ENCODE measurements at places on chromosomes 2 and 18.
A peak's percentile ranks its signal among the peaks of the same experiment; 100 is the strongest.

- no peak for DNase-seq
Measured at GRCh38 chr2:43556256-43556655, 39.6 kb downstream of the THADA start.

DNA sequence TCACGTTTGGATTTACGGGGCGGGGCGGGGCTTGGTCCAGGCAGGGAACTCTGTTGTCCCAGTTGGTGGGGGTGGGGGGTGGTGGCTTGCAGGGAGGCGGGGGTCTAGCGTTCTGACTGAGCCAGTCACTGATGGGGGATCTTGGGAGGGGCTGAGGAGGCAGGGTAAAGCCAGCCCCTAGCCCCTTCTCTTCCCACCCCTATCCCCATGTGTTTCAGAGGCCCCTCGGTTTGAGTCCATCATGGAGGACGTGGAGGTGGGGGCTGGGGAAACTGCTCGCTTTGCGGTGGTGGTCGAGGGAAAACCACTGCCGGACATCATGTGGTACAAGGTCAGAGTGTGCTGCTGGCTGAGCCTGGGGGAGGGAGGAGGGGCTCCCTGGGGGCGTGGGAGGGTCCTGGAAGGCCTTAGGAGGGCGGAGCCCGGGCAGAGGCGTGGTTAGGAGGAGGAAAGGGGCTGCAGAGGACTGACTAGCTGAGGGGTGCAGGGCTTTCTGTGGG, 22.0 kb upstream of the GMPPA start:
- no peak for DNase-seq

- no peak for DNase-seq
Measured at GRCh38 chr2:112831946-112832840, 4.4 kb downstream of the IL1B start.

GRCh38 chr2:226256709-226257376, 542.8 kb downstream of the IRS1 start:
- DNase-seq, result no peak

DNA sequence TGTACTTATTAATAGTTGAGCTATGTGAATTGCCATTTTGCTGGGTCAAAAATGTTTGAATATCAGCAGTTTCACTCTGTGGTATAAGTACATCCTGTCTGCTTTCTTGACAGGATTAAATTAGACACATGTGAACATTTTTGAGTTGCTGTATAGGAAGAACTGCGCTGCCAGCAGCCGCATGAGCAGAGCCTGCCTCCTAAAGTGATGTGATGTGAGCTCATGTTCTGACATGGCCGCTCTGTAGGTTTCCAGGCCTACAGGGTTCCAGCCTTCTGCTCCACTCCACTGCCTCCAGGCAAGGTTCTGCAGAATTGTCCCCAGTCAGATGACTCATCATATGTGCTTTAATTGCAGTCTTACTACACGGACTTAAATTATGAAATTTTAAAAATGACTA, 119.7 kb upstream of the NFATC1 start:
- DNase-seq, result no peak

DNA sequence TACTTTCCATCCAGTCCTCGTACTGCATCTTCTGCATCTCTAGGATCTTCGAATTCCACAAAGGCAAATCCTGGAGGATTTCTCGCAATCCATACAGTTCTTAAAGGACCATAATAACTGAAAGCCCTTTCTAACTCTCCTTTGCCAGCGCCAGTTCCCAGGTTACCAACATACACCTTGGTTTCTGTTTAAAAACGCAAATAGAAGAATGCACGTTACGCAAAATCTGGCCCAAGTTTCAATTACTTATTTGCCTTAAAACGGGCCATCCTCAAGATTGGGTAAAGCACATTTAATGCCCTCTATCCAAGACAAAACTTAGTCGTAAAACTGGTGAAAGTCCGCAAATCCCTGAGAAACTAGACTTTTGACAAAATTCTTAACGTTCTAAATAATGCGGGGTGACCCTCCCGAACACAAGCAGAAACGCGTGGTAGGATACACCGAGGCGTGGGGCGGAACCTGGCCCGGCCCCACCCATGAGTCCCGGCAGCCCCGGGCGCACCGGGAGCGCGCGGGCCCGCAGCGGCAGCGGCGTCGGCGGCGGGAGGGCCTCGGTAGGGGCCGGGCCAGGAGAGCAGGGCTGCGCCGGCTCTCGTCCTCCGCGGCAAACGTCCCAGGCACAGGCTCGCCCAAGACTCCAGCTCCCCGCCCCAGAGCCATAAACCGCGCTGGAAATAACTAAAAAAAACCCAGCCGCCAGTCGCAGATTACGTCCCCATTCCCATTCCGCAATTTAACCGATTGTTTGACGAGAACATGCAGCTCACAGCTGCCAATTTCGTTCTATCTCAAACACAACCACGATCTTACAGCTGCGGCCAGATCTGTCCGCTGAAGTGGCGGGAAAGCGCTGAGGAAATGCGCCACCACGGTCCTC, 910 bp downstream of the SRSF7 start:
- peak; percentile 47 for DNase-seq

- no peak for DNase-seq
Measured at GRCh38 chr18:55290898-55291297, 297.1 kb downstream of the TCF4 start.

DNA sequence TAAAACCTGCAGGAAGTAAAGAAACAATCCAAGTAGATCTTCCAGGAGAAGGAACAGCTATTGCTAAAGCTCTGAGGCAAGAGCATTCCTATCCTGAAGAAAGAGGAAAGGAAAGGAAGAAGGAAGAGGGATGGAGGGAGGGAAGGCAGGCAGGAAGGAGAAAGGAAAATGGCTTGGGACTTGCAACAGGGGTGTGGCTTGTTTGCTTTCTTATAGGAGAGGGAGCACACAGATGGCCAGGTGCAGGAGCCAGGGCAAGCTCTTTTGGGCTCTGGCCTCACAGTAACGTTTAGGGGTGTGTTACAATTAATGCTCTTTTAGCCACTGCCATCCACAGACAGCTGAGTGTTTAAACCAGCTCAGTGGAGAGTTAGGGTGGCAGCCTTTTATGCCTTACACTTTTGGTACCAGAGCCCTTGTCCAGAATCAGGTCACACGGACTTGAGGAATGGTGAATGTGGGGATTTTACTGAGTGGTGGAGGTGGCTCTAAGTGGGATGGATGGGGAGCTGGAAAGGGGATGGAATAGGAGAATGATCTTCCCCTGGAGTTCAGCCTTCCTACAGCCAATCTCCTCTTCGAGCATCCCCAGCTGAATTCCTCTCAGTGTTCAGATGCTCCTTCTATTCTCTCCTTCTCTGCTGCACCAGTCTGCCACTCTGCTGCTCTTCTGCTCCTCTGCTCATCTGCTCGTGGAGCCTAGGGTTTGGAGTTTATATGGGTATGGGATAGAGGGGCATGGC, 108.7 kb upstream of the SLC39A10 start:
- DNase-seq, result no peak
